ENCODE measurements at places on chromosomes 12 and 14. TPM values are rescaled to one million over a fixed set of nuclear protein-coding genes. Genes with fewer than 3 reads are reported as not detected.

DNA sequence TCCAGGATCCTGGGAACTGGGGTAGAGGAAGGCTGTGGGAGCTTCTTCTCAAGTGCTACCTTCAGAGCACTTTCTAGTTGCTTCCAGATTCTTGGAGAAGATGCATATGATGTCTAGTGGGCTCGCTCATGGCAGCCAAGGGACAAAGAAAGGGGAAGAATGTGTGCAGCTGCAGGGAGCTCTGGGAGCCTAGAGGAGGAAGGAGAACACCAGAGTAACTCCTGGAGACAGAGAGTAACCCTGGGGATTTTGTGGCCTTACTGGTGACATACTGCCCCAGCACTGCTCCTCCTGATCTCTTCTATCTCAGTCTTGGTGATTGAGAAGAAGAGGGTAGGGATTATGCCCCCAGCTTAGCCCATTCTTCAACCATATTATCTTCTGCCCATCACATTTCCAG lies 10.3 kb upstream of the SP7 start:
- DNase-seq = no peak

DNA sequence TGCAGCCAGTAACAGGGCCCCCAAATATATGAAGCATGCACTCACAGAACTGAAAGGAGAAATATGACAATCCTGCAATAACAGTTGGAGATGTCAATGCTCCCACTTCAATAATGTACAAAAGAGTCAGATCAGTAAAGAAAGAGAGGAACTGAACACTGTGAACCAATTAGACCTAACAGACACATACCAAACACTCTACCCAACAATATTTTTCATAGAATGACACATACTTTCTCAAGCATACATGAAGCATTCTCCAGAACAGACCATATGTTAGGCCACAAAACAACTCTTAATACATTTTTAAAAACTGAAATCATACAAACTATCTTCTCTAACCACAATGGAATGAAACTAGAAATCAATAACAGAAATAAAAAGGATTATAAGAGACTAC lies 80.2 kb downstream of the ELK3 start:
- peak; percentile 25 for DNase-seq

- DNase-seq = peak; percentile 23
Observed at GRCh38 chr14:49550286-49551184, 35.6 kb downstream of the RPS29 start.

The HSPA2 gene
- total RNA-seq = 5.1 TPM

The IFI27L1 gene
- total RNA-seq = 24.4 TPM

The SRRM4 gene
- total RNA-seq = not detected
